ENCODE measurements at places on chromosomes 5 and 9.

- no peak for DNase-seq
Observed at GRCh38 chr5:66877843-66878242, 281.6 kb downstream of the MAST4 start.

DNA sequence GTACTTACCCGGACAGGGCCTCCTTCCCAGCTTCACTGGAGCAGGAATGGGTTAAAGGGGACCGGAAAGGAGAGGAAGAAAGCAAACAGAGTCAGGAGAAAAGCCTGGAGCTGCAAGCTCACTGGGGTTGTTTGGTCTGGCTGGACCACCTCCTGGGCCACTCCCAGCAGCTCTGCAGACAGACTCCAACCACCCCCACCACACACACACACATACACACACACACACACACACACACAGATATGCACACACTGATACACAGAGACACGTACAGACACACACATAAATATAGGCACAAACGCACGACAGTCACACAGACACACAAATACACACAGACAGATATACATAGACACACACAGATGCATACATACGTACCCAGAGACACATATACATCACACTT, 34.9 kb upstream of the SYNPO start:
- no peak for DNase-seq

DNA sequence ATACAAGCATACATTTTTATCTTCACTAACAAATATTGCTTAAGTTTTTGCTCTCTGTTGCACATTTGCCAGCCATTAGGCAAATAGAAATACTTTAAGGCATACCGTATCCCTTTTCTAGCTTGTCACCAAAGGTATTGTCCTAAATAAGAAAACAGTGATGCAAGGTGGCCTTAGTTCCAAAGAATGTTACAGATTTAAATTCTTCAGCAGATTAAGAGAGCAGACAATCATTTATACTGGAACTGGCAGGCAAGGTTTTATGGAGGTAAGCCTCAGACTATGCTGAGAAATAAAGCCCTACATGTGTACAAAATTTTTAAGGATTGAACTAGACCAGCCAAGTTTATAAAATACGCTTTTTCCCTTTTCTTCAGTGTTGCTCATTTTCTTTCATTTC, 247.8 kb downstream of the IZUMO3 start:
- DNase-seq = no peak

DNA sequence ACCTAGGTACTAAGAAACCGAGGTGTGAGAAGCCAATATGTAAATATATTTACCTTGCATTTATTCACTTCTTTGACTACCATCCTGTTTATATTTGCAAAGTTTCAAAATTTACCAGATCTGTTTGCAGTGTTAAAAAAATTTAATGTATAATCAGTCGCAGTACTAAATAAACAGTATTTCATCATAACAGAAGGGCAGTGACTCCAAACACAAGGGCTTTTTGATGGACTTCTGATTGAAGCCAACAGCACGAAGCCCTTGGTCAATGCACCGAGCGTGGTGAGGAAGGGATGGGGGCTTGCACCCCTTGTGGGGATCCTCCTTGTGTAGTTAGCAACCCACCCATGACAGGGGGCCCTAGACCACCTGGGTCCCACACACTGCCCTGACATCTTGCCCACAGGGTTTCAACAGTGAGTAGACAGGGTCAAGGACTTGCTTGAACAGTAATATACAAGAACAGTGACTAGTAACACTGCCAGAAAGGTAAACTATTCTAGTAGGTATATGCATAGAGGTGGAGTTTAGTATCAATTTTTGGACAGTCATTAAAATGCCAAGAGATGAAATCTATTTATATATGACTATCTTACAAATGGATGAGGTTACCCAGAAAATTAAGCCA, 52.6 kb upstream of the TBC1D9B start:
- DNase-seq = no peak

GRCh38 chr5:138177941-138178515, 402 bp downstream of the BRD8 start:
- DNase-seq = no peak

DNA sequence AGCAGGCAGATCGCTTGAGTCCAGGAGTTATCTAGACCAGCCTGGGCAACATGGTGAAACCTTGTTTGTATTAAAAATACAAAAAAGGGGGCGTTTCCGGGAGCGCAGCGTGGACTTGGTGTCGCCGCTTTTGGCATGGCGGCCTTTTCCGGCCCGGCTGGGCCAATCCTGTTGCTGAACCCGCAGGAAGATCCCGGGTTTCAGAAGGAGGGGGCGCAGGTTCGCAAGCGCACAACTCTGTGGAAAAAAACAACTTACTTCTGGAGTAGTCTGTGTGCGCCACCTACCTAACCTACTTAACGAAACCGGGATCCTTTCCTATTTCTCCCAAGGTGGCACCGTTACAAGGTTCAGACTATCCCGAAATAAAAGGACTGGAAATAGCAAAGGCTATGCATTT, 198.6 kb downstream of the MSX2 start:
- DNase-seq = no peak

GRCh38 chr5:163459462-163459818, 462 bp downstream of the NUDCD2 start:
- DNase-seq = no peak

DNA sequence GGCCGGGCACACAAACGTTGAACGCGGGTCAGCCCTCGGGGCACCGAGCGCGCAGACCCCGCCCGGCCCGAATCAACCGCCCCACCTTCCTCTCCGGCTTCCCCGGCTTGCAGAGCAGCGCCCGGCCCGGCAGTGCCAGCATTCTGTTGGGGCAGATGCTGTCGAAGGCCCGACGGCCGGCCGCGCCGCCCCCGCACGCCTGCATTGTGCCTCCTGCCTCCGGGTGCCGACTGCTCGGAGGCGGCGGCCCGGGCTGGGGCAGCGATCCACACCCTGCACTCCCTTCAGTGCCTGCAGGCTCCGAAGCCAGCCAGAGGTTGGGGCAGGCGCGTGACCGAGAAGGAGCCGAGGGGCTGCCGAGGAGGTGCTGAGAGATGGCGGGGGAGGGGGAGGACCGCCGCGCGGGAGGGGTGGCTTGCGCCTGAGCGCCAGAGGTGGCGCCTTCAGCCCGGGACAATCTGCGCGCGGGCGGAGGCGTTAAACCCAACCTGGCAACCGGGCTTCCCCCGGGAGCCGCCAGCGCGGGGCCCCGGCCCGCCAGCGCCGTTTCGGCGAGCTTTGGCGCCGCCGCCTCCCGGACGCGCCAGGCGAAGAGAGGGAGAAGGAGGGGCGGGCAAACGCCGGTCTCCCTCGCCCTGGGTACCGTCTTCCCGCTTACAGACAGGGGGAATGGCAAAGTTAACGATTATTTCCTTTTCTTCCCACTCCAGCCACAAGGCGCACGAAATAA, at the start of gene MCIDAS:
TSS of gene MCIDAS (minus strand) at position 382 of the 730 bp plus-strand sequence. CDS start at position 205, 177 bp downstream.
- DNase-seq = no peak

DNA sequence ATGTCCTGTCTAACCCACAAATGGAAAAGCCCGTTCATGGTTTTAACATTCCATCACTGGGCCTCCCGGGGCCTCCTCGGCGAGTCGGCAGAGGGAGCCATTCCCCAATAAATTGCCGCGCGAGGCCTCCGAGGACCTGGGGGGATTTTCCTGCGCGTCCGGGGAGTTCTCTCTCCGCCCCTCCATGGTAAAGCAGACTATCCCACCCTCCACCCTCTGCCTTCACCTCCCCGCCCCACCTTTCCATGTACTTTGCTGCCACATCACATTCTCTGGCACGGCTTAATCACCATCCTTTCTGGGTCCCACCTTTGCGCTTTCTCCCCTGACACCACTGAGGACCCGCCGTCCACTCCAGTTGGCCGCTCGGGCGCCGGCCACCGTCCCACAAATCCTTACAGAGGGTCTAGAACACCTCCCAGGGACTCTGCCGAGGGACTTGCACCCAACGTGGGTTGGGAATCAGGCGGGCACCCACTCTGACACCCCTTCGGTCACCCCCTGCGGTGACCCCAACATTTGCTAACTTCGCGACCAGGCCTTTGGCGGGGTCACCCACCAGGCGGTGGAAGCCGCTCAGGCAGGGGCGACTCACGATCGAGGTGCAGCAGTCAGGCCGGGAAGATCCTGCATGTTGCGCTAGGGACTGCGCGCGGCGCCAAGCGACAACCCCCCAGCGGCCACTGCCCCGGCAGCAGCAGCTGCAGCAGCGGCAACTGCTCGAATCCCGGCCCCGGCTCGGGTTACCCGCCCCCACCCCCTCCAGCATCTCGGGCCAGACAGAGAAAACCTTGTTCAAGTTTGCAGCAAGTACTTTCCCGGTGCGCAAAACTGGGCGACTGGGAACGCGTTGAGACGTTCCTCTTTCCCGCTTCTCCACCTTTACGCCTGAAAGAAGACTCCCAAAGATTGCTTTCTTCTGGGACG, at the start of gene MEGF10:
TSS of gene MEGF10 (plus strand) at position 778 of the 927 bp plus-strand sequence. CDS start 40,513 bp downstream, outside the sequence.
- DNase-seq = no peak

- DNase-seq = no peak
Observed at GRCh38 chr5:56094579-56095361, 100.0 kb upstream of the IL6ST start.

DNA sequence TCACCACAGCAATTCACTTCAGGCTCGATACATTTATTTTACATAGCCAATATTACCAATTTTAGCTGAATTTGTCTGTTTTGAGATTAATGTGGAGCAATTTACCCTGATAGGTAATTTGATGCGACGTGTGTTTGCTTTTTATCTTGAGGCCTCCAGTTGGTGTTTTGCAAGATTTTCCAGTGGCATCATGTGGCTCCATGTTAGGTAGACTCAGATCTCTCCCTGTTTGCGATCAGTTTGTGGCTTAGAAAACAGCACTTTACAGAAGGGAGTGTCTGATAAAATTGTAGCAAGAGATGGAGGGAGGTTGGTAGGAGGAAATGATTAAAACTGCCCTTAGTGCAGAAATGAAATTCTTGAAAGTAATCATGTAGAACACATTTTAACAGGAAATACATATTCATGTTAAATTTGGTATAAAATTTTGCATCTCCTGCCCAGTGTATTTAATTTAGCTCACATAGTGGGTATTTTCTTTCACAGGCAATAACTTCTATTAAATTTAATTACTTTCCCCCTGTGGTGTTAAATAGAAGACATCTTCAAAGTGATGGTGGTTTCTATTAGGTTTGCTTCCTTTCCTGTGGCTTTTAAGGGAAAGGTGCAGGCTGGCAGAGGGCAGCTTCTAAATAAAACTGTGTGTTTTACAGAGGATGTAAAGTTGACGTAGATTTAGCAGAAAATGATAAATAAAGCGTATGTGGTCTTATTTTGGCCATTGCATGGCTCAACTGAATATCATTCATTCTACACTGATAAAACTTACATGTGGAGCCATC, 135.8 kb downstream of the KDM4C start:
- DNase-seq = no peak

- DNase-seq = no peak
Observed at GRCh38 chr9:81993656-81994055, 5.1 kb downstream of the SPATA31D1 start.

DNA sequence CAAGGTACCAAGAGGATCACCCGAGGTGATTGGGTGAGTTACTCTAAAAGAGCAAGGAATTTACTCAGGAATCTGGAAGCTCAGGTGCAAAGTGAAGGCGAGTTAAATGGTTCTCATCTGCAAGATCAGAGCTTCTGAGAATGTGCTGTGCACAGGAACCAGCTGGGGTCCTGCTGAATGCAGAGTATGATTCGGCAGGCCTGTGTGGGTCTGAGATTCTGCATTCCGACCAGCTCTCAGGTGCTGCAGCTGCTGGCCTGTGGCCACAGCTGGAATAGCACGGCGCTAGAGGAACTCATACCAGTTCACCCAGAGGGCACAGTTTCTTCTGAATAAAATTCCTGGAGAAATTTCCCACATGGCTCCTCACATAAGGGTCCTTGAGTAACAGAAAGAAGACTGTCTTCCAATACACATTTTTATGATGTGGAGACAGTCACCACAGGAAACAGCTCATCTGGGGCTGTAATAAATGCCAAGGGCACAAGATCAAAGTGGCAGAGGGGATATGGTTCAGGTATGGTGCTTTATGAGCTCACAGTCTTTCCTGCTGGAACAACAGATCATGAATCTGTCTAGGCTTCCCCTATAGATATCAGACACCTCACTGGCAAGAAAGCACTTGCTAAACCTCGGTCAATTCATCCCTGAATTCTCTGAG, 83.9 kb downstream of the PTPN3 start:
- no peak for DNase-seq

DNA sequence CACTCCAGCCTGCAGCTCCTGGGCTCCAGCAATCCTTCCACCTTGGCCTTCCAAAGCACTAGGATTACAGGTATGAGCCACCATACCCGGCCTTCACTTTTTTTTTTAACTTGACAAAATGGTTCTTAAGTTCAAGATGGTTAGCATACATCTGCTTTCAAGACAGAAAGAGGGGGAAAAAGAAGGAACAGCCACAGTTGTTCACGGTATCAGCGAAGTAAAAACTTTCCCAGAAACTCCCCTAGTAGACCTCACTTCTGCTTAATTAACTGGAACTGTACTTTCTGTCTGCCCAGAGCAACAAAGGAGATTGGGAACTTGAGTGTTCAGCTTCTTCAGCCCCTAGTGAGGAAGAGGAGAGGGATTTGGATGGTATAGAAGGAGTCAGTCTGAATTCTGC, 116.7 kb downstream of the UGCG start:
- no peak for DNase-seq

DNA sequence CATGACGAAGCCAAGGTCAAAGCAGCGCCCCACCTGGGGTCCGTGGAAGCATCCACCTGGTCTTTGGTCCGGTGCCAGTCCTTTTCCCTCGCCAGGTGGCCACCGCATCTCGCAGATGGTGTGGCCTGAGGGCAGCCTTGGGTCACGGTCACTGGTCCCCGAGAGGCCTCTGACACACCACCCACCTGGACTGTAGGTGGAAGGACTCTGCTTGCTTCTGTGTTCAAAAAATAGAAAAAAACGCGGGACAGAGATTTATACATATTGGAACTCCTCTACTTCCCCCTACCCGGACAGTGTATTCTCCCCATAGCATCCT, 466 bp upstream of the TTC39B start:
- no peak for DNase-seq

- no peak for DNase-seq
Observed at GRCh38 chr5:113719549-113719948, 206.1 kb downstream of the YTHDC2 start.

DNA sequence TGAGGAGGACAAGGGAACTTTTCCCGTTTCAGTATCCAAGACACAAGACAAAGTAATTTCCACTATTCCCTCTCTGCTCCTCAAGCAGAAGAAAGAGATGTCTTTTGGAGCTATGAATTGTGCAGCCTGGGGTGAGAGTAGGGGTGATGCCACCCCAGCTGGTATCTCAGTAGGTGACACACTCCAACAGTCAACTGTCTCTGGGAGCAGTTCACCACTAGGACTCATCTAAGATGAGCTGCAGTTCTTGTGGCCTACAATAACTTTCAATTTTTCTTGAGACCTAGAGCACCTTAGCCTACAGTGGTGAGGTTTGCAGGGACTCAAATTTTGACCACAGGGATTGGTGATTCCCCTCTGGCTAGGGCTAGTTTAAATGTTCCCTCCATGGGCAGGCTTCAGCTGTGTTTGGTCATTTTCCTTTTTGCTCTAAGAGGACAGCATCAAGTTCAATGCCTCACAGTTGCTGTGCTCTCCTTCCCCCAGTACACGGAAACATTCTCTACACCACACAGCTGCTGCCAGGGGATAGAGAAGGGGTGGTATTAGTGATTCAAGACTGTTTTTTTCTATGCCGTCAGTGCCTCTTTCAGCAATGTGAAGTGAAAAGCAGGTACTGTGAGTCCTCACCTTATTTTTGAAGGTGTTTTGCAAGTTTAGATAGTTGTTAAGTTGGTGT, 278.6 kb upstream of the RORB start:
- DNase-seq = no peak

Measured in D721Med (cell line).